ENCODE measurements at places on chromosomes 3 and 15.

- no peak for DNase-seq
These were observed 82.0 kb downstream of the SV2B start for GRCh38 chr15:91182101-91182500.

- DNase-seq = no peak
These were observed 32.0 kb upstream of the SLCO3A1 start for GRCh38 chr15:91821458-91821857.

- no peak for DNase-seq
These were observed 37.8 kb downstream of the CCNL1 start for GRCh38 chr3:157122116-157122515.

DNA sequence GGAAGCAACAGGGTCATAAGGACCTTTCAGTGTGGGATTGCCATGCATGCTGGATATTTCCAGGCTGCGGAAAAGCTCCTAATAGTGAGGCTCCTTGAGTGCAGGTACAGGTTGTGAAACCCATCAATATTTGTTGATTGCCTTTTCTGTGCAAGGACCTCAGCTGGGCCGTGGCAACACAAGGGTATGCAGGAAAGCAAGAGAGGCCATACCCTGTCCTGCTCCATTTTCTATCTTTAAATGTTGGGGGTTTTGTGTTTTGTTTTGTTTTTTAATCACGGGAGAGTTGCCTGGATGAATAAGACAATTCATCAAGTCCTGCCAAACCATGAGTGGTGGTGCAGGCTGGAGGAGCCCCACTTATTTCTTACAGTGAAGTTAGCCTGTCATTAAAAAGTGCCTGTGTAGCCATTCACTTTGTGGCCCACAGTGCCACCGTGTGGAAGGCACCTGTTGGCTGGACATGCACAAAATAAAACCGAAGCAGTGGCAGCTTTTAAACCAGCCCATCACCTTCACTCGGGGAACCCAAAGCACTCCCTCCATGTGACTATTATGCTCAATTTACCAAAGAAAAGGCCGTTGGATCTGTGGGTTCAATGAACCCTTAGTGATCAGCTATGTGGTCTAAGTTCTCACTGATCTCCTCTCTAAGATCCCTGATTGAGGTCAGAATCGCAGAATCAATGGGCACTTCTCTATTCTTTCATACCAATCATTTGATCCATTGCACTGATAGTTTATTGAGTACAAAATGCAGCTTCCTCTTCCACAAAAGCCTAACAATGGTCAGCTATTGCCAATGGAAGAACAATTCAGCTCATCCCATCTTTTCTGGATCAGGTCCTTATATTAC is 42.2 kb downstream of the CLDN18 start:
- no peak for DNase-seq

DNA sequence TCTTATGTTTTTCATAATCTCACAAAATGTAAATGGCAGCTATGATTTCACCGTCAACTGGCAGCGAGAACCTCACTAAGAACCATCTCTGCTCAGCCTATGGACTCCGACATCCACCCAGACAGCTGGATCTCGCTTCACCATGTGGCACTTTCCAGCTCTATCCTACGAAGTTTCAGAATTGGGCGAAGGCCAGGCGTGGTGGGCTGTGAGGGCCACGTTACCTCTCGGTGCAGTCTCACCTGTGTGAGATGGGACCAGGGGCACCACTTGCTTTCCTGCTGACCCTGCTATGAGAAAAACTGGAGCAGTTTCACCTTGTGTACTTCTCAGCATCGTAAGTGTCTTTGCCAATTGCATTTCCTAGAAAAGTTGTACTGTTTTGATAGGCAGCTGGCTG is 32.3 kb downstream of the CHDH start:
- no peak for DNase-seq

Data from gastrocnemius medialis (tissue), 4 donors.